ENCODE measurements at places on chromosomes 16 and 17.

- no peak for DNase-seq
Measured at GRCh38 chr17:56679115-56679776, 85.7 kb downstream of the NOG start.

GRCh38 chr17:75645501-75645888 lies 12.3 kb downstream of the SMIM5 start:
- no peak for DNase-seq

DNA sequence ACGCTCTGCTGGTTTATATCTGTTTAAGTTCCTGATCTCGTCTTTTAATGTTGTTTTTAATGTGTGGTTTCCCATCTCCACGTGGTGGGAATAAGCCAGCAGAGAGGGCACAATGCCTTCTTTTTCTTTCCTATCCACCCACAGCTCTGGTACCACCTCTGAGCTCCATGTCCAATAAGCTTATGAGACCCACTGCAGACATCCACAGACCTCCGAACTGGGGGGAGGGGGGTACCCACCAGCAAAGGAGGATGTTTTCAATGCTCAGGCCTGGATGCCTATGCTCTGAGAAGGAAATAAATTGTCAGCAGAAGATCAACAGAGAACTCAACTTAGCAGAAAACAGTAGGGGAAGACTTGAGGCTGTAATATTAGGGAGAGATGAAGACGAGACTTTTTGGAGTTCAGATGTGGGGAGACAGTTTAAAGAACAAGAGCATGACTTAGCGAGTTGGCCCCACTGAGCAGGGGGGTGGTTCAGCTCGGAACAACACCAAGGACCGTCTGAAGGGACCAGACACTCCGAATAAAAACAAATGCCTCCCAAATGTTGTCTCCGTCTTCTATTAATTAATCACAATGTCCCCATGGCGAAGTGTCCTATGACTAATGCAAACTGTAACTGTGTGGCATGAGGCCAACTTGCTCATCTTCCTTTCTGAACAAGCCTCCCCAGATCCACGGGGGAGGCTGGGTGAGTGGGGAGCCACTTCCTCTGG lies 62.7 kb downstream of the GAS7 start:
- no peak for DNase-seq

- no peak for DNase-seq
Measured at GRCh38 chr17:61856035-61856434, 7.3 kb downstream of the BRIP1 start.
